Activated CD8-positive, alpha-beta memory T cell treated with anti-CD3 and anti-CD28 coated beads for 4 hours (primary cell): ENCODE measurements at places on chromosomes 2 and 18.

GRCh38 chr2:233233618-233234230 is 17.7 kb upstream of the ATG16L1 start:
- DNase-seq, result no peak

- DNase-seq, result no peak
Measured at GRCh38 chr2:174656676-174657176, 59.1 kb upstream of the WIPF1 start.

GRCh38 chr2:57990118-57990725 is 56.4 kb upstream of the VRK2 start:
- DNase-seq, result no peak

GRCh38 chr2:34570266-34570872 is 971.3 kb upstream of the FAM98A start:
- DNase-seq, result no peak

DNA sequence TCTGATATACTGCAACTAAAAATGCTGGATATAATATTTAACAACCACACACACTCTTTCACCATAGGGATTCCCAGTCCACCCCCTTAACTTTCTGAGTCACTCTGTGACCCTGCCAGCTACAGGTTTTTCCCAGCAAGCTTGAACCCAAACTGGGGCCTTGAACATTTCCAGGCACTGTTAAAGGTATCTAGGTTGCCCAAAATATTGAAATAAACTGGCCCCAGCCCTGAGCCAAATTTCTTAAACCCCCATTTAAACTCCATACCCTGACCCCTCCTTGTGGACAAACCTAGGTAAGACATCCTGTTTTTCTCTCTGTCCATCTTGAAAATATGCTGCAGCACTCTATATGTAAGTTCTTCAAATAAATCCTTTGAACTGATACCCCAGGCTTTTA is 19.7 kb upstream of the DCTN1 start:
- DNase-seq, result no peak

DNA sequence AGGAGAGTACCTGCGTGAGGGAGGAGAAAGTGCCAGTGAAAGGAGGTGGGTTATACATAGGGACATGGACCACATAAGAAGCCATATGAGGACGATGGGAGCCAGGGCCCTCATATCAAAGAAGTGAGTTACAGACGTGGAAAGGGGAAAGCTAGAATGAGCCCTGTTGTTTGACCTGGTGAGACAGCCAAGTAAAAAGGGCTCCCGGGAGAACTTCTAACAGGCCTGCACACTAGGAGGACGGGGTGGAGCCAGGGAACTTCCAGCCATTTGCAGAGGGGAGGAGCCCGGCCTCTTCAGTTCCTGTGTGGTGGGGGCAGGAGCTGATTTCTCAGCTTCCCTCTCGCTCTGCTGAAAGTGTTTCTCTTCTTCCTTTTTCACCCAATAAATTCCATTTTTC is 84.1 kb upstream of the SLC66A3 start:
- DNase-seq, result no peak

DNA sequence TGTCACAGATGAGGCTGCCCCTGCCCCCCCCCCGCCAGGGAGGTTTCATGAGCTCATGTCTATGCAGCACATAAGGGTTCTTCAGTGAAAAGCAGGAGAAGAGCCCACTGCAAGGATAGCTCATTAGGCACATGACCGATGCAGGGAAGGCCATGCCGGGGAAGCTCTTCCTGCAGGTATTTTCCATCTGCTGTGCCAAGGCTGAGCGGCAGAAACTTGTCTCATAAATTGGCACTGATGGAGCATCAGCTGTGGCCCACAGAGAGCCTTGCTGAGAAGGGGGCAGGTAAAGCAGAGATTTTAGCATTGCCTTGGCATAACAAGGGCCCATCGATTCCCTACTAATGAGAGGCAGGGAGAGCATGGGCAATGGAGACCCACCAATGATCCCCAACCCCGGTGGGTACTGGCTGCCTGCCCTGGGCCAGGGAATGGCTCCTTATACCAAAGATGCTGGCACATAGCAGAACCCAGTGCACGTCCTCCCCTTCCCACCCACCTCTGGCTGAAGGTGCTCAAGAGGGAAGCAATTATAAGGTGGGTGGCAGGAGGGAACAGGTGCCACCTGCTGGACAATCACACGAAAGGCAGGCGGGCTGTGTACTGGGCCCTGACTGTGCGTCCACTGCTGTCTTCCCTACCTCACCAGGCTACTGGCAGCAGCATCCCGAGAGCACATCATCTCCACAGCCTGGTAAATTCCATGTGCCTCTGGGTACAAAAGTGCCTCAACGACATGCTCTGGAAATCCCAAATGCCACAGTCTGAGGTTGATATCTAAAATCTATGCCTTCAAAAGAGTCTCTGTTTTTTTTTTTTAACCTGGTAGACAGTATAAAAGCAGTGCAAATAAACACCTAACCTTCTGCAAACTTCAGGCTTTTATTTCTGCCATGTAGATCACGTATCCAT is 41.4 kb downstream of the STEAP3 start:
- DNase-seq, result no peak

DNA sequence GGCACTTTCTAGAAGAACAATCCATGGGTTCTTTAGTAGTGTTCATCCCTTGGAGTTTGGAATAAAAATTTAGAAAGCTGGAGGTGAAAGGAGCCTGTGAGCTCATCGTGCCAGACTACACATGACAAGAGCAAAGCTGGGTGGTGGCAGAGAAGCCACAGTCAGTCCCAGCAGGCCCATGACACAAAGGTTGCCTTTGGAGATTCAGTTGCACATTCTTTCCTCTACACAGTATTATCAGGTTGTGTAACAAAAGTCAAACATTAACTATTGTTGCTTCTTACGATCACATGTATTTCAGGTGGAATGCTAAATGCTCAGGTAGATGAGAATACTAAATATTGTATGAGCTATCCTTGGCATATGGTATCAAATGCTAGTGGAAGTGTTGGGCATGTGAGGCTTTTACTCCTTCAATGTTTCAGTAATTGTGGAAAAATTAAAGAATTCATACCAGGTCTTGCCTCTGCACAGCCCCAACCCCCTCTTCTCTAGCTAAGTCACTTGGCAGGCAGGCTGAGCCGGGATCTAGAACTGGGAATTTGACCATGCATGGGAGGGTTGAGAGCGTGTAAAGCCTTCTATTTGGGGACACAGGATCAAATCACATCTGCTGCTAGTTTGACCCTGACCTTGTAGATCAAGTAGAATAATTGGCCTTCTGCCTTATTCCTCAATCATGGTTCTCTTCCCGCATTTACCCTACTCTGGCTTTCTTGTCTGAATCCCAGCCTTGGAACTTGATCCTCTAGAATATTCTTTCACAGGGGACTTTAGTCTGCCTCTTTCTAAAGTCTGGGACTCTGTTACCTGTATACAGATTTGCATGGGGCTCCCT is 230.9 kb downstream of the GCA start:
- no peak for DNase-seq

DNA sequence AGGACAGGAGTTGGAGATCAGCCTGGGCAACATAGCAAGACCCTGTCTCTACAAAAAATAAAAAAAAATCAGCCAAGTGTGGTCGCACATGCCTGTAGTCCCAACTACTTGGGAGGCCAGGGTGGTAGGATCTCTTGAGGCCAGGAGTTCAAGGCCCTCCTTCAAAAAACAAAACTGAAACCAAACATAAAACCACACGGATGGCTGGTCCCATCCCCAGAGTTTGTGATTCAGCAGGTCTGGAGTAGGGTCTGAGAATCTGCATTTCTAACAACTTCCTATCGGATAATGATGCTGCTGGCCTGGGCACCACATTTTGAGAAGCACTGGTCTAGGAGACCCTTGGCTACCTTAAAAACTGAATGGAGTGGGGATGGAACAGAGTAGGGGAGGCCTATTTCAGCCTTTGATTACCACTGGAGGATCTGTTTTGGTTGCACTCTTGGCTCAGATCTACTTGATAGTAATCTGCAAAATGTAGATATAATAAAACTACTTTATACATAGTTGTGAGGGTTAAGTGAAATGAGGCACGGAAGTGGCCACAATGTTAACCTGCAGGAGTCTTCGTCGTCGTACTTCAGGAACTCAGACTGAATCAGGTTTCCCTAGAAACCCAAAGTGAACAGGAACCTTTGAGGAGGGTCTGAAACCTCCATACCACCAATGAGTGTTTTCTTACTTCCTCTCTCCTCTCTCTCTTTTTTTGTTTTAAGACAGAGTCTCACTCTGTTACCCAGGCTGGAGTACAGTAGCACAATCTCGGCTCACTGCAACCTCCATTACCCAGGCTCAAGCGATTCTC is 25.5 kb upstream of the NFE2L2 start:
- no peak for DNase-seq

DNA sequence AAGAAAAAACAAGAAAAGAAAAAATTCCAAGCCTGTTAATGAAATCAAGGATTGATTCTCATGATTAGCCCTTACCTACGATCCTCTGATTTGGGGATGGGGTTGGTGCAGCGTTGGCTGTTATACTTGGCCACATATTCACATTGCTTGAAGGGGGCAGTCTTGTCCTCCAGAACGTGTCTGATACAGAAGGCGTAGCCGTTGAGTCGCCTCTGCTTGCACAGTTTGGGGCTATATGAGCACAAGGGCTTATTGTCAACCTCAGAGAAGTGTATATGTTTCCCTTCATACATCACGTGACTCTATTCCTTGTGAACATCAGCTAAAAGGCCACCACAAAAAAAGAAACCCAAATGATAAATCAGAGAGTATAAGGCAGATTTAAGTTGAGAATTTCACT is 23.2 kb downstream of the INO80D start:
- DNase-seq, result no peak

DNA sequence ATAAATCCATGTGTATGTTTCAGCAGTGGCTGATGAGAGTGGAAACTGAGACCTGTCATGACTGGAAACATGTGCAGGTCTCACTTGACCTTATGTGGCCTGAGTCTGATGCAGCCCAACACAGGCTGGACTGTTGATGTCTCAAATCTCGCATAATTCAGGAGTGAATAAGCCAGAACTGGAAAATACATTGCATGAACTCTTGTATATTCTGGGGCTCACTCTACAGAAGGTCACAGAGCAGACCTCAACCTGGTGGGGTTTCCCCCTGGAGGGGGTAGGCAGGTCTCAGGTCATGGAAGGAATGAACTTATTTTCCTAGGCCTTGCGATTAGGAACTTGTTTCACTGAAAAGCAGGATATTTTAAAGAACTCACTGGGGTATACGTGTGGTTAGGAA is 146.3 kb upstream of the THUMPD2 start:
- DNase-seq, result no peak

DNA sequence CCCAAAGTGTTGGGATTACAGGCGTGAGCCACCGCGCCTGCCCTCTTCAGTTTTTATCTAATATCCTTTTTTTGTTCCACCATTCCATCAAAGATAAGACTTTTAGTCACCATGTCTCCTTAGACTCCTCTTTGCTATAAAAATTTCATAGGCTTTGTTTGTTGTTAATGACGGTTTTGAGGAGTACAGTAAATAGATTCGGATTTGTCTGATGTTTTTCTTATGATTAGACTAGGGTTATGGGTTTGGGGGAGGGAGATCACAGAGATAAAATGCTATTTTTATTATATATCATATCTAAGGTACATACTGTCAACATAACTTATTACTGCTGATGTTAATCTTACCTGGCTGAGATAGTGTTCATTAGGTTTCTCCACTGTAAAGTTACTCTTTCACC is 6.2 kb downstream of the IL36B start:
- DNase-seq, result no peak

GRCh38 chr2:178506101-178506500 is 25.8 kb downstream of the PLEKHA3 start:
- DNase-seq, result no peak

DNA sequence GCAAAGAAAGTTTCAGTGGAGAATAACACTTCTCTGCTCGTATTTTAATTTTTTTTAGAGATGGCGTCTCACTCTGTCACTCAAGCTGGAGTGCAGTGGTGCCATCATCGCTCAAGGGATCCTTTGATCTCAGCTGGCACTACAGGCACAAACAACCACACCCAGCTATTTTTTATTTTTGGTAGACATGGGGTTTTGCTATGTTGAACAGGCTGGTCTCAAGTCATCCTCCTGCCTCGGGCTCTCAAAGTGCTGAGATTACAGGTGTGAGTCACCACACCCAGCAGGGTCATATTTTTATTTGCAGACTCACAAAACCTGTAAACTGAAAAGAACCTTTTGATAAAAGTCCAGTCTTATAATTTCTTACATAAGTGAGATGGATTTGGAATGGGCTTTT is 2.6 kb downstream of the TRAK2 start:
- DNase-seq, result no peak

GRCh38 chr2:46169467-46169866 is 127.7 kb upstream of the EPAS1 start:
- DNase-seq, result no peak

DNA sequence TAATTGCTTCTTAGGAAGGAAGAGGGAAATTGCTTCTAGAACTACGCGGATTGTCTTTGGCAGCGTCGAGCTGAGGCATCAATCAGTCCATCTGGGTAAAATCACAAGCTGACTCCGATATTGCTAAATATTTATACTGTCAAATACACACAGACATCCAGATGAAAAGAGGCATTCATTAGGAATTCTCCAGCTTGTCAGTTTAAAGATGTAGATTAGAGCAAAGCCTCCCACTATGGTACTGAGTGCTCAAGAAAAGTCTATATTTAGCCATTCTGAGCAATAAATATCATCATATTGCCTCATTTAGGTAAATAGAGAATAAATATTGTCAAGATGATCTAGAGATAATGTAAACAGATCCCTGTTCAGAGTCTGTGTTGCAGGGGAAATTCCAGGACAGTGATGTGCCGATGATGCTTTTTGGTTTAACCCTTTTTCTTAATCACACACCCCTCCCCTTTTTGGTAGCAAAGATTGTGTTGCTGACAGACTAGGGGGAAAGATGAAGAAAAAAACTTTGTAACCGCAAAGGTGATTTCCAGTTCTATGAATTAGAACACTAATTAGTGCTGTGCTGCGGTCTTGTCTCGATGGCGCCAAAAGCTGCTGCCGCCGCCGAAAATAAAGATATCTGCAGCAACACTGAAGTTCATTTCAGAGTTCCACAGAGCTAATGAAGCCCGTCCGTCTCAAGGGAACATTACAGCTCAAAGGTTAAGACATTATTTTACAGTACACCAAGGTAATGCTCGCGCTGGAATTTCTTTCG is 171.8 kb downstream of the PTGR3 start:
- no peak for DNase-seq

DNA sequence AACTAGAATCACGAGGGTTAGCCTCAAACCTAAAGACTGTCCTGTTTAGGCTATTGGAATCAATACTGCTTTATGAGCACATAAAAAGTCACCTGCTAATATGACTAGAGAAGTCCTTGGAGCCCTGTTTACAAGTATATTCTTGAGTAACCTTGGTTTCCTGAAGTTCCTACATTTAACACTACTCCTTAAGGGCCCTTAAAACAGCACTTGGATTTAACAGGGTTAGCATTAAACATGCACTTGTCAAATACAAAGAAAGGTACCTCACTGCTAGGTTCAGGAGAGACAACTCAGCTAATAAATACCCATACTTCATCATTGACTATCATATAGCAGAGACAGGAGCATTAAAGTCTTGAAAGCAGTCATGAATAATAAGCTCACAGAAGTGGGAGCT is 96.7 kb downstream of the SLC5A7 start:
- DNase-seq, result no peak

GRCh38 chr2:71559828-71560637 is 106.7 kb downstream of the DYSF start:
- DNase-seq, result no peak

GRCh38 chr2:82837588-82838304 is 1621.3 kb downstream of the SUCLG1 start:
- no peak for DNase-seq
